GDM1 (cell line): ENCODE measurements at places on chromosomes 1 and 21.

- DNase-seq: peak; percentile 77
Observed at GRCh38 chr1:44485229-44485933, 80.3 kb downstream of the RNF220 start.

DNA sequence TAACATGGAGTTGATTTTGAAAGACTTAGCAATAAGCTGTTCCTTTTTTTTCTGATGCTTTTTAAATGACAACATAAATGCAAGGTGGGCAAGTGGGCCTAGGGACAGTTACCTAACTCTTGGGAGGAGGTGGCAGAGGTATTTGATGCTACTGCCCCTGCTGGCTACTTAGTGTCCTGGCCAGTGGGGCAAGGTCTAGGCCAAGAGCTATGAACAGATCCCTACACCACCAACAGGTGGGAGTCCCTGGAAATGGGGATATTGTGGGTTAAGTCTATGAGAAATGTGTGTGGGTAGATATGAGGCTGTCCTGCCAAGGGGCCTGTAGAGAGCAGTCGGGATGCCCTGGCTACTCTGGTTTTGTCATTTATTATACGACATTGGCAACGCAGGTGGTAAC is 31.3 kb upstream of the B3GALT5 start:
- DNase-seq: no peak

GRCh38 chr1:242243472-242243871 is 244.6 kb upstream of the MAP1LC3C start:
- no peak for DNase-seq

GRCh38 chr1:43834280-43835081 is 99.1 kb upstream of the ARTN start:
- DNase-seq: no peak

GRCh38 chr1:78664763-78665162 is 15.1 kb downstream of the IFI44 start:
- no peak for DNase-seq

- no peak for DNase-seq
Observed at GRCh38 chr21:32666258-32666657, 54.1 kb upstream of the CFAP298 start.

DNA sequence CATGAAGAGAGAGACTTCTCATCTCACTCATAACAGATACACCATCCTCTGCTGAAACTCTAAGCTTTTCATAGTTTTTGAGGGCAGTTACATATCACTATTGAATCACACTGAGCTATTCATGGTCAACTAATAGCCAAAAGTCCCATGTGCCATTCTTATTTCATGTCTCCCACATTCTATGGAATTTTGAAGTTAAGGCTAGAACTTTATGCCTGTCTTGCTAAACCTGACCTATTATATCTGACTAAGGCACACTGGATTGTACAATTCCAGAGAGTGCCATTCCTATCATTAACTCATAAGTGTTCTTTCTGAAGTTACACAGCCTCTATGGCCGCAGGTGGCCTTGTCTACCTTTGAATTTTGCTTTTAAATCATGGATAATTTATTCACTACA is 254.3 kb downstream of the PTPRC start:
- DNase-seq: no peak

GRCh38 chr1:153288634-153289275 is 24.0 kb downstream of the PGLYRP3 start:
- DNase-seq: no peak

DNA sequence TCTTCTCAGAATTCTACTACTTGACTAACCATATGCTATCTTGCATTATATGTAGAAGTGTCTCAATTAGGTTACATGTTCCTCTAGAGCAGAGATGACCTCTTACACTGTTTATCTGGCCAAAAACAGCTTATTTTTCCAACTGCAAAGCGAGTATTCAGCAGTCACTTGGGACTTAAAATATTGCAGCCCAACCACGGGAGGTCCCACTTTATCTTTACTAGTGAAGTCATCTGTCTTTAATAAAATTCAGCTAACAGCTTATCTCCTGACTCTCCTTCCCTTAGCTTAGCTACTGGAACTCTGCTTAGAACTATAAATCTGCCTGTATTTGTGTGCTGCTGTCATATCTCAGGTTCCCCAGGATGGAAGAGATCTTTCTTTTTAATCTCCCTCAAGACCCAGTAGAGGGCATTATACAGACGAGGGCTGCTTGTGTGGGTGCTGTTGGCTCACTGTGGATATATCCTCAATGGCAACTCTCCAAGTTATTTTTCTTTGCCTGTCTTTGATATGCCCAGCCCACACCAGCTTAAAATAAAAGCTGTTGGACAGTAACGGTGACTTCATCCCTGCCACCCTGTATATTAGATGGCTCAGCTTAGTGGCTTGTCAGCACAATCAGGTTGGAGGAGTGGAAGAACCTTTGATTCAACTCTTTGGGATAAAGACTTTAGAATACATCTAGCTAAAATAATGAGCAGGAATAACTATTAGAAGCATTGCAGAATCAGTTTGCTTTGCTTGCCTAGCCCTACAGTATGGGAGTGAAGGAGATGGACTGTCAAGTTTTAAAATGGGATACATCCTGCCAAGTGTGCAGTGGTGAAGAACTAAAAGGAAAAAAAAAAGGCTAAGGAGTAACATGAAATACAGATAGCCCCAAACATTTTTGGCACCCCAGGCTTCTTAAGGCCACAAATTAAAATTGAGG is 9.6 kb downstream of the ENSA start:
- DNase-seq: no peak

GRCh38 chr21:44021064-44021463 is 9.0 kb downstream of the TRAPPC10 start:
- no peak for DNase-seq

DNA sequence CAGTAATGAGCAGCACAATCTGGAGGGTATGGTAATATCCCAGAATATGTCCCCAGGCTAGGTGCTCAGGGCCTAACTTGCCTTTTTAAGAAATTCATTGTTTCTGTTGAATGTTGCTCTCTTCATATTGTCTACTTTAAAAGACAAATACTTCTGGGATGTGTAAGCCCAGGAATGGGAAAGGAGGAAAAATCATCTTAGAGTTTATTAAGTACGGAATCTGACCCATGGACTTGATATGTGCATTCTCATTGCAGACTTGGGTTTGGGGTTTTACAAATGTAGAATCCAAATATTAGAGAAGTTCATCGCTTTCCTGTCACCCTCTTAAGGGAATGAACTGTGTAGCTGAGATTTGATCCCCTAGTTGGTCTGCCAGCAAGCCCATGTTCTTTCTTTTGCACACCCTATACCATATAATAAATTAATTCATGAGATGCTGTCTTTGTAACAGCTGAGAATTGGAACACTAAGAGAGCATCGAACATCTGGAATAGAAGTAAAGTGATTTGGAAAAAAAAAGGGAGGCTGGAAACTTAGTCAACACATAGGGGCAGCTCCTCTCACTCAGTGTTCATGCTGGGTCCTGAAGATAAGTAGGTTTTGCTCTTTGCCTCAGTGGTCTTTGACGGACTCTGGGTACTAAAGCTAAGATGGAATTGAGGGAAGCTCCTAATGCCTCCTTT is 235.8 kb upstream of the C1orf105 start:
- DNase-seq: no peak

DNA sequence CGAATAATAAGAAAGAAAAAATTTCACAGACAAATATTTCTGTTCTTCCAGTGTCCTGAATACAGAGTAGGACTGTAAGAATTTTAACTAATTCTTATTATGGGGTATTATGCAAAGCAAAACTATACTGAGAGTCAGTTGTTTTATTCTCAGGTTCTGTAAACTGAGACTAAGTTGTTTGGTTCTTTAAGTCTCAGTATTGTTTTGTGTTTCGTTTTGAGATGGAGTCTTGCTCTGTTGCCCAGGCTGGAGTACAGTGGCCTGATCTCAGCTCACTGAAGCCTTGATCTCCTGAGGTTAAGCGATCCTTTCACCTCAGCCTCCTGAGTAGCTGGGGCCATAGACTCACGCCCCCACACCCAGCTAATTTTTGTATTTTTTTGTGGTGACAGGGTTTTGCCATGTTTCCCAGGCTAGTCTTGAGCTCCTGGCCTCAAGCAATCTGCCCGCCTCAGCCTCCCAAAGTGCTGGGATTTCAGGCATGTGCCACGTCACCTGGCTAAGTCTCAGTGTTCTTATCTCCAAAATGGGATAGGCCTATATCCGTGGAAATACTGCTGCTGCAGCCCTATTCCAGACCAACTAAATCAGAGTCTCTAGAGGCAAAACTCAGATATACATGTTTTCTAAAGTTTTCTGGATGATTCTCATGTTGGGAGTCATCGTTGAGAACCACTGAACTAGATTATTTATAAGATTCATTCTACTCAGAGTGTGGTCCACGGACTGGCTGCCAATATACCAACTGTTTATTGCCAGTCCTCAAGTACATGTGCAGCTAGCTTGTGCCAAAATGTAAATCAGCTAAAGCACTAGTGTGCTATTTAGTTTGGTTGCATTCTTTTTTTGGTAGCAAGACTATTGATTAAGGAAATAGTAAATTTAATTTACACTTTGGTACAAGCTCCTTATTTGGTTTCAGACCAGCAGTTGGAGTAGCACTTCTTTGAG is 116.6 kb downstream of the HS2ST1 start:
- no peak for DNase-seq

DNA sequence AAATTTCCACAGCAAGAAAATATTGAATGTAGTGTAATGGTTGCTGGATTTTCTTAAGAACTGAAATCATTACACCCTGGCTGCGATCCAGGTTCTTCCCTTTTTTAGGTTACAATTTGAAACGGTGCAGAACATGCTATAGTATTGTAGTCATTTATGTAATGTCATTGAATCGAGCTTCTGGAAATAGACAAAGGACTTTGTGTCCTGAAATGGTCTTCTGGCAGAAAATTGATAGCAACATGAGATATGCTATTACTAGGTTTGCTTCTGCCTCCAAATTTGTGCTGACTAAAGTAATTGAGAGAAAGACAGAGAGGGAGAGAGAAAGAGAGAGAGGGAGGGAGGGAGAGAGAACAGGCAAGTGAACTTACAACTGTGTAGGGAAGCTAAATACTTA is 146.2 kb upstream of the NFIA start:
- no peak for DNase-seq

DNA sequence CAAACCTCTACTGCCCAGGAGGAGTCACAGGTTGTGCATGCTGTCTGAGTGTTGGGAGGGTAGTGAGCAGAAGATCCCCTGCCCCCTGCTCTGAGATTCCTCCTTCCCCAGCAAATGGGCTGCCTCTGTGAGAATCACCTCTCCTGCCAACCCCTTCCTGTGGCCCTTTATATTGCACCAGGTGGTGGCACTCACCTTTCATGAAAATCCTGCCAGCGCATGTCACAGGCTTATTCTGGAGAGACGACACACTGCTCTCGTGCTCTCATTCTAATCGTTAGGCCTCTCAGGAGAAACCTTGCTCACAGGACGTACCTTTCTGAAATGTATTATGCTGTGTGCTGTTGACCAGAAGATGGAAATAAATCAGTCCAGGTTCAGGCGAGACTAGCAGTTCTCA is 113.7 kb downstream of the RGL1 start:
- no peak for DNase-seq

DNA sequence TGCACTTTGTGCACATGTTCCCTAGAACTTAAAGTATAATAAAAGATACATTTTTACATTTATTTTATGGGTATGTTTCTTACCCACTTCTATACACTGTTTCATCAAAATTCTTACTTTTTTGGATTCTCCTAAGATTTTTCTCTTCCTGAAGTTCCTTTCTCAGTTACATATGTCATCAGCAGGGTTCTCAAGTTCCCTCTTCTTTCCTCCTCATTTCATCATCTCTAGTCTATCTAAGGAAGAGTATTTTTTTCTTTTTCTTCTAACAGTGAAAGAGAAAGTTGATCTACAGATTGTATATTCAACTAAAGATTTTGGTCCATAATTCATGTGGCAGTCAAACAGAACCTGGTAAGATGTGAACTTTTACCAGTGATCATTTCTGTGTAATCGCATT is 41.2 kb upstream of the CYYR1 start:
- no peak for DNase-seq

DNA sequence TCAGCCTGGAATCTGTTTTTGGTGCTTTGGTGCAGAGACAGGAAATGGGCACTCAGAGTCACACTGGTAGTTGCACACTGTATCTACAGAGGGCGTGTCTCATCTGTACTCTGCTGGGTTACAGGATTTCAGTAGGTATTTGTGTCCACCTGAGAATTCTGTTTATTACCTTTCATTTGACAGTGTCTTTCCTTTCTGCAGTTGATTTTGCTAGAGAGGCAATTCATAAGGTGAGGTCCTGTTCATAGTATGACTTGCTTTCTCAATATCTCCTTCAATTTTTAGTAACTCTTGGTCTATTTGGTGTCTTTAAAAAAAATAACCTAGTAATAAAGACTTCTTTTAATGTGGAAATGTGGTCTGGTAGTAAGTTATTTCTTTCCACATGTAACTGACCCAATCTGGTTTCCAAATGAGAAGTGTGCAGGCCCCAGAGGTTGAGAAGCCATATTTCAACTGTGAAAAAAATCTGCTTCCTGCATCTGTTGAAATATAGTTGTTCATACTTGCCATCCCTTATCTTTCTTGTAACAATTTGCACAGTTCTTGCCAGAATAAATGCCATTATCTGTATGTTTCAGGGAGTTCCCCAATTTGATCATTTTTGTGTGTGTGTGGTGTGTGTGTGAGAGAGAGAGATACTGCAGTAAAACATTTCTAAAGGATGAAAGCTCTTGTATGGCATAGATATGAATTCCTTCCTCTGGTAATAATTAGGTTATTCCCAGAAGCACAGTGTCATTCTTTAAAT is 78.4 kb upstream of the DNAJC6 start:
- DNase-seq: peak; percentile 69

- DNase-seq: peak; percentile 5
Observed at GRCh38 chr1:91768786-91769725, 116.9 kb downstream of the TGFBR3 start.

DNA sequence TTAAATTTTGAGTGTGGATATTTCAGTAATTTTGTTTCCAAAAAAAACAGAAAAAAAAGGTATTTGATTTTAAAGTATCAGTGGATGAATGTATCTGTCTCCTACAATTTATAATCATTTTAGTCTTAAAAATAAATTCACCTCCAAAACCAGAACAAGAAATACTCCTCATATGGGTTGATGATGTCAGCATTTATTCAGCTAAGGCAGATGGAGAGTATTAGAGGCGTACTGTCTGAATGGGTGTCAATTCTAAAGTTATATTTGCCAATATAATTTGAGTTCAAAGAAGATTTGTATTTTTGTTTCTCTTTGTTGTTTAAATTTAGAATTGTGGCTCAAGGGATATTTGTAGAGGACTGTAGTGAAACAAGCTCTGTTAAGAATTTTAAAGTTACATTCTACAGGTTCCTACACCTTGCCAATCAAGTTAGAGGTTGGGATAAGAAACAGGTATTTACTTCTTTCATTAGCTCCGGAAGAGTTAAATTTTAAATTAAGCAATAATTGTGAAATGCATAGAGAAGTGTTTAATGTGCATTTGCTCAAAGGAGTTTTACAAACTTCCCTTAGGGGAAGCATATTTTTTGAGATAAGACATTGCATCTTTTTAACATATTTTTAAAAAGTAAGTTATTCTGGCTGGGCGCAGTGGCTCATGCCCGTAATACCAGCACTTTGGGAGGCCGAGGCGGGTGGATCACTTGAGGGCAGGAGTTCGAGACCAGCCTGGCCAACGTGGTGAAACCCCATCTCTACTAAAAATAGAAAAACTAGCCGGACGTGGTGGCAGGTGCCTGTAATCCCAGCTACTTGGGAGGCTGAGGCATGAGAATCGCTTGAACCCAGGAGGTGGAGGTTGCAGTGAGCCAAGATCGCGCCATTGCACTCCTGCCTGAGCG is 1.2 kb downstream of the PLA2G4A start:
- no peak for DNase-seq
